A673 (cell line): ENCODE measurements at places on chromosomes 13 and 19. TPM values are rescaled to one million over a fixed set of nuclear protein-coding genes. Genes with fewer than 3 reads are reported as not detected.

- DNase-seq: no peak
These were observed 2.7 kb upstream of the ZNF43 start for GRCh38 chr19:21838646-21839045.

DNA sequence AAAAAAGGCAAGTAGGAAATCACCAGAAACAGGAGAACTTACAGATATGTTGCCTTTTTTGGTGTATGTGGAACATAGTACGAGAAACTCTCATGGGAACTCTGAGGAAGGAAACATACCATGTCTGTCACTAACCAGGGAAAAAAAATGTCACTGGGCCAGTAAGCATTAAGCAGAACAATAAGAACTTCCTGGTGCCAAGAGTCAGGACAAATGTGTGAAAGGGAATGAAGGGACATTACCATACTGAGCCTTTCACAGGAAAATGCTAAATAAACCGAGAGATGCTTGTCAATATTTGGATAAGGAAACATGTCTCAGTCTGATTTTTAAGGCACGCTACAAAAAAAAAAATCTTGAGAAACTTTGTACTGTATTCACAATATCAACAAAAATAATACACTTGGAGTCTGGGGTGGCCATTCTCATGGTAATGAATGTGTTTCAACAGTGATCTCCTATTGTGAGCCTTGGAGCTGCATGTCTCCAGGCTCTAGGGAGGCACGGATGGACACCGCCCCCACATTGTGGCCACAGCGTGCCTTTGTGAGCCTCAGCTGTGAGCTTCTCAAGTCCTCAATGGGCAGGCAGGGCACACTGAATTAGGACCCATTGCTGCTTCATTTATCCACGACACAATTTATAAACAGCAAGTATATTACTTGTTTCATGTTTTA is 113.0 kb upstream of the ARGLU1 start:
- no peak for DNase-seq

- DNase-seq: no peak
These were observed 2.0 kb downstream of the ZSCAN1 start for GRCh38 chr19:58035863-58036262.

GRCh38 chr19:46875657-46876056 is 14.9 kb downstream of the ARHGAP35 start:
- no peak for DNase-seq

DNA sequence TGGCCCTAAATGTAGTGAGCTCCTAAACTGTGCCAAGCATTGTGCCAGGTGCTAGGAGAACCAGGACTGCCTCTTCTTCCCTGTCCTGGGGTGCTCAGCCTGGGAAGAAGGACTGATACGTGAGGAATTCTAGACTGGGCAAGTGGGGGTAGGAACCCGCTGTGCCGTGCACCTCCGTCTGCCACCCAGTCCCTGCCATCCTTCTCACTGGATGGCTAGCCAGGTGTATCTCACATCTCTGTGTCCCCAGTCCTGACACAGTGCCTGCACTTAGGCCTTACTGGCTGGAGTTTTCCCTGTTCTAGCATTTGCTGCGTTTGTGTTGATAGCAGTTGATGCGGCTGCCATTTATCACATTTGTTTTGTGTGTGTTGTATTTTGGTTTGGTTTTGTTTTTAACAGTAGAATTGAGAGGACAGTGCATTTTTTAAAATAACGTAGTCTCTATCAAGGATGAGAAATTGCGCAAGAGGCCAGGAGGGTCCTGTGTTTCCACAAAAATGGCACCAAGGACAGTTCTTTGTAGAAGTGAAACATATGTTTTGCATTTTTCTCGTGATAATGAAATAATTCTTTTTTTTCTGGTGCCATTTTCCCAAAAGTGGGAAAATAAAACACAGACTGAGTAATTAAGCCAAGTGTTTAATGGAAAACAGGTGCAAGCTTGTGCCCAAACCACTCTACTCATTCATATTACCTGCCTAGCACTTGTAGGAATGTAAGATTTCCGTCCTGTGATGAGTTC is 4.7 kb upstream of the GPR183 start:
- no peak for DNase-seq

- no peak for DNase-seq
These were observed 10.7 kb downstream of the RELB start for GRCh38 chr19:45011959-45012358.

- DNase-seq: no peak
These were observed 3.9 kb downstream of the MIDN start for GRCh38 chr19:1252221-1252820.

SMIM17 gene
- 0.52 and 0.76 TPM in 2 replicates for total RNA-seq

ZNF418 gene
- 16.9 and 22.9 TPM in 2 replicates for total RNA-seq

- DNase-seq: no peak
These were observed 208.8 kb downstream of the COG6 start for GRCh38 chr13:39864221-39864620.

ZNF787 gene
- total RNA-seq: 48.6 and 51.0 TPM in 2 replicates

NANOS2 gene
- total RNA-seq: not detected in 2 replicates

DNA sequence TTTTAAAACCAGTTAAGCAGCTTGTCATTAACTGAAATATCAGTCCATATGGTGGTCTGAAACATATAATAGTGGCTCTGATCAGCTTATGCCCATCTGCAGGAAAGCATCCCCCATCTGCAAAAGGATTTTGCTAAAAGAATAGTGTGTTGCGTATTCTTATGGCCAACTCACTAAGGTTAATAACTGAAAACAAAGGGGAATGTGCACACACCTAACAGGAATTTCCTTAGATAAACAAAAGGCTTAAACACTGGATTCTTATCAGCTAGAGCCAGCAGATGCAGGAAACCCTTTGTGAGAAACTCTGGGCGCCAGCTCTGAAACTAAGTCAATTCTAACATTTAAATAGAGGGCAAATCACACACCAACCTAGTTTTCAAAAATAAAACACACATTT is 22.1 kb downstream of the VPS36 start:
- DNase-seq: no peak

- peak; percentile 82 for DNase-seq
These were observed 54.3 kb downstream of the GATAD2A start for GRCh38 chr19:19459707-19460251.

GRCh38 chr19:15260939-15261338 is 28.7 kb upstream of the EPHX3 start:
- peak; percentile 49 for DNase-seq

GRCh38 chr13:74015137-74015536 is 119.1 kb downstream of the KLF12 start:
- no peak for DNase-seq
